ENCODE measurements at places on chromosomes 5 and 9.

DNA sequence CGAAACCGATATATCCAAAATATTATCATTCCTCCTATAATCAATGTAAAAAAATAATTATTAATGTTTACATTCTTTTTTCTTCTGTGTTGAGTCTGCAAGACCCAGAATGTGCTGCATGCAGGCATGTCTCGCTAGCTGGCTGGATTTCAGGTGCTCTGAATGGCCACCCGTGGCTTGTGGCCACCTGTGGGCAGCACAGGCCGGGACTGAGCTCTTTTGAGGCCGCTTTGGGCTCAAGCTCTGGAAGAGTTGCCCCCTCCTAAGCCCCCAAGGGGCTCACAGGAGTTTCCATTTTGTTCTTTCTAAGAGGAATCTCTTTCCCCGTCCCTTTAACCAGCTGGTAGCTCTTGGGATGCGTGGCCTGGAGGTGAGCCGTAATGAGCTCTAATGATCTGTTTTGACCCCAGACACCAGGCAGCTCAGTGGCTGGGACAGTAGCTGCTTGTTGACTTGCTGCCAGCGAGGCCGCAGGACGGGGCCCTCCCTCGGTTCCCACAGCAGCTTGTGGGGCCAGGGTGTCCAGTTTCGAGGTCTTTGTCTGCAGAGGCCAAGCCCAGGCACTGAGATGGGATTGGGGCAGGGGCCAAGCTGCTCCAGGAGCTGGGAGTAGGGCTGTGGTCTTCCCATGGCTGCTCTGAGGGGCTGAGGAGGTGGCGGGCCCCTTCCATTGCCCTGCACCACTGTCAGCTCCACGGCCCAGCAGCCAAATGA, 20.8 kb downstream of the ASS1 start:
- DNase-seq, result no peak

- DNase-seq, result no peak
Observed at GRCh38 chr5:69271376-69271775, 36.7 kb downstream of the CDK7 start.

DNA sequence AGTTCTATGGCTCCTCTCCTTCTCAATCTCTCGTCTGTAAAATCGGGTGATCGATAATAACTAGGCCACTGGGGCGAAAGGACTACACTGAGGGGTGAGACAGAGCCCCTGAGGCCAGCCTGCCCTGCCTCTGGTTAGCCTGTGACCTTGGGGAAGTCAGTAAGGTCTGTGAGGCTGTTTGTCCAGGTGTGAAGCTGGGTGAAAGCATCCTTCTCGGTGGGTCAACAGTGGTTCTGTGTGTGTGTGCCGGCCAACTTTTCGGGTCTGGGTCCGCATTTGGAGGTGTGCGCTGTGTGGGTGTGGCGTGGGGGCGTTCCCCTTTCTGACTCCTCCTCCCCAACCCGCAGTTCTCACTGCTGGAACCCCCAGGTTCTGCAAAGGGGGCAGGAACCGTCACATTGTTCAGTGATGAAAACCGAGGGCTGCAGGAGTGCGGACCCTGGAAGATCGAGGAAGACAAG, 5.0 kb upstream of the RNF44 start:
- peak; percentile 74 for DNase-seq

GRCh38 chr5:79962575-79963222, 28.4 kb downstream of the MTX3 start:
- DNase-seq, result no peak

DNA sequence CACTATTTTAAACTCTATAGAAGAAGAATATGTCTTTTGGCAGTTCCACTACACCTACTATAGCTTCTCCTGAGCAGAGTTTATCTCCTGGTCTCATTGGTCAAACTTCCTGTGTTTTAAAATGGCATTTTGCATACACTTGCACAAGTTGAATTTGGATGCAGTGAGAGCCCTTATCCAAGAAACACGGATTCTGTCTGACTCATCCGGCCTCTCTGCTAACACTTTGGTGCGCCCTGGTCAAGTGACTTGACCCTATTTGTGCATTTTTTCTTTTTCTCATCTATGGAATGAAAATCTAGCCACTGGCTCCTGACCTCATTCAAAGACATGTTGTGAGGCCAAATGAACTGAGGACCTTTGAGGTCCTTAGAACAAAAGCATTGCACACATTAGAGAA, 20.0 kb downstream of the PIP5K1B start:
- DNase-seq, result no peak

- DNase-seq, result no peak
Observed at GRCh38 chr5:175658299-175659145, 651 bp downstream of the HRH2 start.

DNA sequence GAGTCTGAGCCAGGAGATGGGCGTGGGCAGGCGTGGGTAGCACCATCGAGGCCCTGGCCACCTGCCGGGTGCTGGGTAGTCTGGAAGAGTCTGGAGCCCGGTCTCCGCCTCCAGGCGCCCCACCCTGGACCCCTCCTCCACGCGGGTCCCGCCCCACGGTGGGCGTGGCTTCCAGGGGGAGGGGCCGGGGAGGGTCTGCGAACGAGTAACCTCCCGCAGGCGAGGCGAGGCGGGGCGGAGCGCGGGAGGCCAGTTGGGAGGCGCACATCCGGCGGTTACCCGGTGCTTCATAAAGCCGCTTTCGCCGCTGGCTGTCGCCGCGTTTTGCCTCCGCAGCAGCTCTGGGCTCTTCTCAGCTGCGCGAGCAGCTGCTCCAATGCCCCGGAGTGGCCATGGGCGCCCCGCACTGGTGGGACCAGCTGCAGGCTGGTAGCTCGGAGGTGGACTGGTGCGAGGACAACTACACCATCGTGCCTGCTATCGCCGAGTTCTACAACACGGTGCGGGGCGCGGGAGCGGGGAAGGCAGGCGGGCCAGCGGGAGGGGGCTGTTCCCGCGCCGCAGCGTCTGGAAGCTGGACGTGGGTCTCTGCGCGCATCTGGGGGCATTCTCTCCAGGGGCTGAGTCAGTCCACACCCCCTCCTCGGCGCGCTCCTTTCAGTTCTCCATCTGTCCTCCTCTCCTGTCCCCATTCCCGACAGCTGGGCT, at the start of gene ACER2:
ACER2 (plus strand) TSS at position 317 of the 708 bp plus-strand sequence; CDS start at position 393, 76 bp downstream.
- DNase-seq, result peak; percentile 92

DNA sequence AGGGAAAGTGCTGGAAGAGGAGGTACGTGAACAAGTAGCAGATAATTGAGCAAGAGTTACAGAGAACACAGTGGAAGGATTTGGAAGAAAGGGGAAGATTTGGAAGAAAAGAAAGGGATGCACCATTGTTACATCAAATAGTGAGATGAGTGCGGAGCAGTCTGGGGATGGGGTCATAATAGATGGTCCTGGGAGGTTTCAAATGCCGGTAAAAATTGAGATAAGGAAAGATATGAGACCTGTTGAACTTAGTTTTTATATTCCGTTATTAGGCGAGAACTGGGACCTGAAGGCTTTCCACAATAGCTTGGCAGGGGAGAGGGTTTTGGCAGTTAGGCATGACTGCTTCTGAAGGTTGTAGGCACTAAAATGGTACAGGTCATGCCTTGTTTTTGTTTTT, 20.9 kb downstream of the ATP6V0E1 start:
- no peak for DNase-seq

DNA sequence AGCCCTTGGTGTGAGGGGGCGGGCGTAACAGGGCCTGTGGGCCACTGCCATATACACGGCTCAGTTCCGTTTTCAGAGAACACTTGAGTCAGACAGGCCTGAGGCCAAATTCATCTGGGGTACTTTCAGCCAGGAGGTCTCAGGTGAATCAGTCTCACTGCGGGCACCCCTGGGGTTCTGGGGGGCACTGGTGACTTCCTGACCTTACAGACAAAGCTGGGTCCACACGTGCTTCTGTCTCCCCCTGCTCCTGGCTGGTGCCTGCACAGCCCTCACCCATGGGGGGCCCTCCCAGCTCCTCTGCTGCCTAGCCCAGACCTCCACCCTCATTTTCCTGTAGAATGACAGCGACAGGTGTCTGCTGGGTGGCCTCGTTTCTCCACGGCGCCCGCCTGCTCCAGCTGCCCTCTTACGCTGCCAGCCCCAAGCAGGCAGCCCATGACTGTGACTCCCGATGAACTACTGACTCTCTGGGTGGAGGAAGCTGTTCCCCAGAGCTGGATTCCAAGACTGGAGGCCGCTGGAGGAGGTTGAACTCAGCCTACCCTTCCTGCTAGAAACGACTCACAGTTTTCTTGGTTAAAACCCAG, 374.1 kb upstream of the IRX4 start:
- no peak for DNase-seq

GRCh38 chr5:54325610-54326311, 15.4 kb upstream of the ARL15 start:
- no peak for DNase-seq

GRCh38 chr5:158430166-158430797, 571.3 kb upstream of the CLINT1 start:
- no peak for DNase-seq

DNA sequence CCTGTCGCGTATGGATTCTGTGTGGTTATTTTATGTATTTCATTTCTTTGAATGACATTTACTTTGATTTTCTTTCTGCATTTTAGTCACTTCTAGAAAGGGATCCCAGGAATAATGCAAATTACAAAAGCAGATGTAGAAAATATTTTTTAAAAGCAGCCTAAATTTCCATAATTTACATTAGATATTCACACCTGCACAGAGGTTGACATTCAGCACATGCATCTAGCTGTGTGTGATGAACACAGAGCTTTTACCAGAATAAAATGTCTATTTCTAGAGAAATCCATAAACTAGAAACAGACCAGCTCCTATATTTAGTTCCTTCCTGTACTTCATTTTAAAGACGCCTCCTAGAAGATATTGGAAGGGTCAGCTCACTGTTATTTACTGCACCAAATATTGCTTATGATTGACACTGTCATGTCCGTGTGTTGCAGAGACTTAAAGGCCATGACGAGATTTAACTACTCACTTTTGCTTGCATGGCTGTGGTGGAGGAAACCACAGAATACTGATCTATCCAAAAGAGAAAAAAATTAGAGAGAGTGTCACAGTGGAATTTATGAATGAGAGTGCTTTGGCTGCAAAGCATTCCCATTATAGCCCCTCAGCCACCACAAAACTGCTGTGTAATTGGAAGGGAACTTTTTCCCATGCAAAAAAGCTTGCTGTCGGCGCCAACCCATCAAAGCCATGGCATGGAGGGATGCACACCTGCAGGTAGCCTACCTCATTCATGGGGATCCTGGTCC, 58.1 kb downstream of the EBF1 start:
- DNase-seq, result no peak

DNA sequence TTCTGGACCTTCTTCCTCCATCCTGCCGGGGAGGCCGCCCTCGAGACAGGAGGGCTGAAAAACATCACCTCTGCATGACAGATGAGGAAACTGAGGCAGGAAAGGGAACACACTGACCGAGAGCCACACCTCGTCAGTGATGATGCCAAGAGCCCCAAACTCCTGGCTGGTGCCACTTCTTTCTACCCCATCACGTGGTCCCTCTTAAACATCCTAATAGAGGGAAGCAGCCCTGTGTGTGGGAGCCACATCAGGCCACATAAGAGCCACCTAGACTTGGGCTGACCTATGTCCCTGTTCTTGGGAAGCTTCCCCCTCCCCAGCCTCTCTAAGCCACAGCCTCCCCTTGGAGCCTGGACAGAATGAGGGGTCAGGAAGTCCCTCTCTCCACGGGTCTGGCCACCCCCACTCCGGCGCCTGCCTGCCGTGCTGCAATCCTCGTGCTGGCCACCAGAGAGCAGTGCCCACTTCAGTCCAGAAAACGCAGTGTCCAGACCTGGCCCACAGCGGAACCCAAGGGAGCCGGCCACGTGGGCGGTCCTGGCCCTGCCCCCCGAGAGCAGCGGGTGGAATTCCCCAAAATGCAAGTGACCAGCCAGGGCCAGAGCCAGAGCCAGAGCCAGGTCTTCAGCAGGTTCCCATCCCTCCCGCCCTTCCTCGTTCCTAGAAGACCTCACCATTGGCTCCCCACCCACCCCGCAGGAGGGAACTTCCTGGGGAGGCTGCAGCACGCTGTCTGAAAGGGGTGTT, 54.7 kb upstream of the SARDH start:
- peak; percentile 31 for DNase-seq

GRCh38 chr9:121367306-121368137, 2.5 kb downstream of the STOM start:
- no peak for DNase-seq

- DNase-seq, result no peak
Observed at GRCh38 chr5:6686915-6687409, 26.3 kb upstream of the TENT4A start.

DNA sequence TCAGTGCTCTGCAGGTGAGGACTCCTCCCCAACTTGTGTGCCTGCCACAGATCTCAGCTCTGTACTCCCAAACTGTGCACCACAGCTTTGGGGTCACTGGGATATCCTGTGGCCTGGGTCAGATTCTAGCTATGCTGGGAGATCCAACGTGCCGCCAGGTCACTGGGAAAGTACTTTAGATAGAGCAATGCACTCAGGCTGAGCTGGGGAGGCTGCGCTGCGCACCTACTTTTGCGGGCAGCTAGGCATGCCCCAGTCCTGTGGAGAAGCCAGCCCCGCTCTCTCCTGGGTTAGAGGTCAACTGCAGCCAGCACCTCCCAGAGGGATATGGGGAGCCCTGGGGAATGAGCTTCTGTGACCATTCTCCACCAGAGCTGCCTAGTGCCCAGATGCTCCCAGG, 552.1 kb upstream of the CDH9 start:
- DNase-seq, result no peak

DNA sequence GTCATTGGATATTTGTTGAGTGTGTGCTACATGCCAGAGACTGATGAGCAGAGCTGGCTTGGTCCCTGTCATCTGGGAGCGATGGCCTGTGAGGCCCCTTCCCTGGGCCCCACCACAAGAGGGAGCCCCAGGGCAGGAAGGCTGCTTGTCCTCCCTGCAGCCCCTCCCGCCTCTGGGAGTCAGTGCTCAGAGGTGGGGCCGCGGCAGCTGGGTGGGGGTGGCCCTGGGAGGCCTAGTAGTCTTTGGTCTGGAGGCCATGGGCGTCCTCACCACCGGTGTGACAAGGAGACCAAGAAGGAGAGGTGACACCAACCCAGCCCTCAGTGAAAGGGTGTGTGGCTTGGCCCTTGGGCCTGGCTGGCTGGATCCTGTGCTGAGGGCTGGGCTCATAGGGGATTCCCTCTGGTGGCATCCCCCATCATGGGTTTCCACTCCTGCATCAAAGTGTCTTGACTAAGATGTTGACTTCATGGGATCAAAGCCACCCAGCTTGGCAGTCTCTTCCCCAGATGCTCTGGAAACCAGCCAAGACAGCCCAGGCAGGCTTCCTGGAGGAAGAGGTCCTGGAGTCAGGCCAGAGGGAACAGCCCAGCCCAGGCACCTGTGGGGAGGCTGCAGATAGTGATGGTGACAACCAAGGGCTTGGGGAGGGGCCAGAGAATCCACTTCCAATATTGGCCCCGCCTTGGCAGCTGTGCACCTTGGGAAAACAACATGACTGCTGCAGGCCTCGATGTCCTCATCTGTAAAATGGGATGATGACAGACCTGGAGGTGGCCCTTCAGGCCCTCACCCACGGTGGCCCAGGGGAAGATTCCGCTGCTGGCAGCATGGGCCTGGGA, 166.7 kb downstream of the GAPVD1 start:
- peak; percentile 21 for DNase-seq

GRCh38 chr5:156974328-156974727, 11.3 kb upstream of the TIMD4 start:
- no peak for DNase-seq

DNA sequence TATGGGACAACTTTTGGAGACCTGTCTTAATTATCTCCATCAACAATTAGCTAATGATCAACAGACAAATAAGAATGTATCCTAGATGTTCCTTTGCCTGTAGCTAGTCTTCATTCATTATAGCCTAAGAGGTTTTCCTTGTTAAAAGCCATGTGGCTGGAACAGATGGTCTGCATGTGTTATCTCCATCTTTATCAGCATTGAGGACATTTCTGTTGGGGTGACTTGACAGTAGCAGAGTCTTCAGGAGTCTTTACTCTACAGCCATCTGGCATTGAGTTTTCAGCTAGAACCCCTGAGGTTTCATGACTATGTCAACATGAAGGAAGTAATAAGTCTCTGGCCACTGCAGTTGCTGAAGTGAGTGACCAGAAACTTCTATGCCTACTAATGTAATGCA, 106.6 kb upstream of the TLE4 start:
- no peak for DNase-seq
